ENCODE measurements at places on chromosomes 2 and 18.

DNA sequence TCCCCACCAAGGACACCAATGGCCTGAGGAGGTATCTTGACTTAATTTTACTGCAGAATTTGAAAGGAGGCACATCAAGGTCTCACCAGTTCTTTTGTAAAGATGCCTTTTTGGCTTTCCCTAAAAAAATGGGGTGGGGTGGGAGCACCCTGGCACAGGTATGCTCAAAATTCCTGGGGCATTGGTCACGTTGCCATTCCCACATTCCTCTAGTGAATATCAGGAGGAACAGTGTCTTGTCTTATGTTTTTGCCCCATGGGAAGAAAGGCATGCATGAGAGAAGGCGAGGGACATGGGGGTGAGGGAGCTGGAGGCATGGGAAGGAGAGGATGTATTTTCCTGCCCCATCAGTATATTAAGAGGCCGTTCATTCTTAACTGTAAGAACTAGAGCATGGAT lies 275.3 kb downstream of the CMPK2 start:
- no peak for DNase-seq

DNA sequence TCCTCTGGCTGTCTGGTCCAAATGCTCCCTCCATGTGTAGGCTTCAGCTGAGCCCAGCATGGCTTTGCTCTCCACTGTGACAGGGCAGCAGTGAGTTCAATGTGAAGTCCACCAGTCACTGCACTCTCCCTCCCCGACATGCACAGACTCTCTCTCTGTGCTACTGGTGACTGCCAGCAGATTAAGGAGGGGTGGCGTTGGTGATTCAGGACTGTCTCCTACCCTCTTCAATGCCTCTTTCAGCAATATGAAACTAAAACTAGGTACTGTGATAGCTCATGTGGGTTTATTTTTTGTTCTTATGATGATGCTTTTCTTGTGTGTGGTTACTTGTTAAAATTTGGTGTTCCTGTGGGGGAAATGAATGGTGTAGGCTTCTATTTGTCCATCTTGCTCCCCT lies 201.0 kb upstream of the RBMS1 start:
- peak; percentile 15 for DNase-seq

DNA sequence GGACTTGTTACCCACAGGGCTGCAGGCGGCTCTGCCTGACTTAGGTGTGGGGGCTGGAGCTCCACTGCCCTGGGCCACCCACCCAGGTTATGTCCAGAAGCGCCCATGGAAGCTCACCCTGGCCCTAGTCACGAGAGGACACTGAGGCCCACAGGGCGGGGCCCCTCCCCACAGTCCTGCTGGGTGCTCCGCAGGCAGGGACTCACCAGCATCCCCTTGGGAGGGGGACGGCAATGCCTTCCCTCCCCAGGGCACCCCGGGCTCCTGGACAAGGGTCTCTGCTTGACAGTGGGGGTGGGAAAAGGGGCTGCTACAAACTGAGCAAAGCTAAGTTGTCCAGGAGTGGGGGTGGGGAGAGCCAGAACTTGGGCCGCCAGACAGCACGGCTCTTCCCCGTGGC lies 60.5 kb downstream of the AQP12A start:
- DNase-seq = no peak

GRCh38 chr2:31147645-31148044 lies 9.4 kb upstream of the GALNT14 start:
- no peak for DNase-seq

GRCh38 chr2:237917696-237918374 lies 49.0 kb upstream of the UBE2F start:
- no peak for DNase-seq

DNA sequence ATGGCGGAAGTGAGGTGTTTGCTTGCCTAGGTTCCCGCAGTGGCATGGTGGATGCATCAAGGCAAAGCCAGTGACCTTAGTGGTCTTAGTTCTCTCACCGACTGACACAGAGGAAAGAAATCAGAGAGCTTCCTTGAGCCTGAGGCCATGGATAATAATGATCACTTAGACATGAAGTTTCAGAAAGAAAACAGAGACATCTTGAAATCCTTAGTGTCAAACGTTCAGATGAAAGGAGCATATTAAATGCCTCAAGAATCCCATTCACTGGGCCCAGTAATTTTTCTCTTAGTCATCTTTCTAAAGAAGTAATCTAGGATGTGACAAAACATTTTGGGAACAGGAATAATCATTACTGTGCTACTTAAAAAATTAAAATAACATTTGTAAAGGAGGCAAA lies 35.2 kb downstream of the COPS8 start:
- DNase-seq = no peak

DNA sequence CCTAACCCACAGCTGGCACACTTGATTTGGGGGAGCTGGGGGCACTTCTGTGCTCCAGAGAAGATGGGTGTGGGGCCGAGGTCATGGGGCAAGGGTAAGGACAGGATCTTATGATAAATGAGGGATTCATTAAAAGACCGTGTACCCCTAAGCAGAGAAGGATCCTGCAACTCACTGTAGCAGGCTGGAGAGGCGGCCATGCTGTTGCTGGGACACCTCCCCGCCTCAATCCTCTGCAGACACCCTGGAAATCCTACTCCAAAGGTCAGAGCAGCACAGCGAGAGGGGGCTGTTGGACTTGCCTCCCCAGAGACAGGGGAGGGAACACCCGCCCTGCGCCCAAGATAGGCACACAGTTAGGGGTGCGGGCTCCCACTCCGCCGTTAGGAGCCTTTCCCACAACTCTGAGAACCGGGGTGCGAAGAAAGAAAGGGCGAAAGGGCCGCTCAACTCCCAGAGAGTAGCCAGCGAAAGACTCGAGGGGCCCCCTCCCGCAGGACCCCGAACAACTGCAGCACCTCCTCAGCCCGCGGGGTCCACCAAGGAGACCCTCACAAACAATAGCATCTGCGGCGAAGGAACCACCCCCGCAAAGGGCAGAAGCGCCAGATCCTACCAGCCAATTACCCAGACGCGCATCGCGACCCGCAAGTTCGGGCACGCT lies 1.4 kb downstream of the PARD6G start:
- no peak for DNase-seq

DNA sequence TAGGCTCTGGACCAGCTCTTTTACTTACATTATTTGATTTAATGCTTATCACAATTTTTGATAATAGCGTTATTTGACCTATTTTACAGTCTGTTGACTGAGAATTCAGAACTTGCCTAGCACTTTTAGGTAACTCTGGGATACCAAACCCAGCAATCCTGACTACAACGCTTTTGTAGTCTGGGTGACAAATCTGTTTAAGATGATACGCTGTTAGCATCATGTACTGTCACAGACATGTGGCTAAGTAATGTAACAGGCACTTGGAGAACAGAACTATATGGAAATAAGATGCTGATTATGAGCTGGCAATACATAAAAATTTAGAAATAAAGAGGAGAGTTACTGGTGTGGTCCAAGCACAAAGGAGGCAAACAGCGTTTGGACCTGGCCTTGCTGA lies 130.6 kb downstream of the RBMS1 start:
- no peak for DNase-seq

DNA sequence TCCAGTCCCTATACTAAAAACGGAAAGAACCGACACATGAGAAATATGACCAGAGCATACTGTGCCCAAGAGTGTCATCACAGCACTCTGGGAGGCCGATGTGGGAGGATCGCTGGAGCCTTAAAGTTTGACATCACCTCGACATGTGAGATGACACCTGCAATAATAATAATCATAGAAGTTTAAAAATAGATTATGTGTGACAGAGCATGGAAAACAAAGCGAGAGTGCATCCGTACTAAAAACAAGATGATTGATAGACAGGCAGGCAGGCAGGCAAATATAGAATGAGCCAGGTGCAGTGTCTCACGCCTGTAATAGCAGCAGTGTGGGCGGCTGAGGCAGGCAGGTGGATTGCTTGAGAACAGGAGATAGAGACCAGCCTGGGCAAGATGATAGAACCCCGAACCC lies 114.8 kb upstream of the ANKRD30BL start:
- no peak for DNase-seq

- DNase-seq = no peak
These were observed 24.5 kb downstream of the MYO3B start for GRCh38 chr2:170202437-170202836.

DNA sequence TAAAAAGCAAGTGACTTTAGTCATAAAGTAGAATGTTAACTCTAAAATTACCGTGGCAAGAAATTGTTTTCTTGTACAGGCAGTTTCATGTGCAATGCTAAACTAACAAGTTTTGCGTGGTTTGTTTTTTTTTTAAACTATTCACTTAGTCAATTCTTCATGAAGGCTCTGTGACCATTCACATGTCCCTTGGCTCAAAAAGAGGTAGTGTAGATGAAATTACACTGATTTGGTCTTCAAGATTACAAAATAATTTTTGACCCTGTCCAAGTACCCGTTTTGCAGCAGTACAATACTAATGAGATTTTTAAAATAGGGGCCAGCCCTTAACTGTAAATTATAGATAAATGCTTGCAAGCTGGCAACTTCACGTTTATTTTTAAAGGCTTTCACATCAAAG lies 1.3 kb downstream of the TMEM131 start:
- no peak for DNase-seq

GRCh38 chr2:170375192-170375591 lies 197.2 kb downstream of the MYO3B start:
- DNase-seq = no peak

- no peak for DNase-seq
These were observed 158.6 kb downstream of the TXNL1 start for GRCh38 chr18:56479841-56480240.

- no peak for DNase-seq
These were observed 17.3 kb downstream of the CDH20 start for GRCh38 chr18:61350578-61350977.

DNA sequence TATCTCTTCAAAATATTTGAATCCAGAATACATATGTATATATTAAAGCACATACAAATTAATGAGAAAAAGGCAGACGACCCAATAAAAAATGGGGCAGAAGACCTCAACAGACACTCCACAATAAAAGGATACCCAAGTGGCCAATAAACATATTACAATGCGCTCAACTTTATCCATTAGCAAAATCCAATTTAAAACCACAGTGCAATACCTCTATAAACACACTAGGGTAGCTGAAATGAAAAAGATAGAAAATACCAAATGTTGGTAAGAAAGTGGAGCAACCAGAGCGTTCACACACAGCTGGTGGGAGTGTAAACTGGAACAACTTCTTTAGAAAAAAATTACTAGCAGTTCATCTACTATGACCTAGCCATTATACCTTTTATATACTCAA lies 75.3 kb downstream of the CCDC148 start:
- DNase-seq = no peak

GRCh38 chr2:241213041-241213440 lies 24.6 kb downstream of the ANO7 start:
- no peak for DNase-seq

DNA sequence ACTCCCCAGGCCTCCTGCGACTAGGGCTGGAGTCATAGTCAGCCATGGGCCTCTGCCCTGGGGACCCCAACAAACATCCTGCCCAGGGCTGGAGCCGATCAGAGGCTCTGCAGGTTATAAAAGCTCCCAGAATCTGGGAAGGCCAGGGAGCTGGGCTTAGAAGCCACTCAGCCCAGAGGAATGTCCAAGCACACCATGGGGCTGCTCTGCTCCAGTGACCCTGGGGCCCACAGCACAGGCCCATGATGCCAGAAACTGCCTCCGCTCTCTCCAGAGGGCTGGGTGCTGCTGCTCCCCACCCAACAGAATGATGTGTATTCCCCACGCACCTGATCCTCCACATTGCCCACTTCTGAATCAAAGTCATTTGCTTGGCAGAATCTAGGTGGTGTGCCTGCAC lies 88.5 kb downstream of the ARMC9 start:
- DNase-seq = no peak
